ENCODE measurements at places on chromosomes 4 and X. TPM values are rescaled to one million over a fixed set of nuclear protein-coding genes. Genes with fewer than 3 reads are reported as not detected.

The PPA2 gene
- 98.5 TPM for total RNA-seq

The TMEM31 gene
- not detected for total RNA-seq

The MAGEB16 gene
- total RNA-seq, result not detected

The GAGE12H gene
- not detected for total RNA-seq

The IL9R gene
- total RNA-seq, result 1.4 TPM

The CCSER1 gene
- total RNA-seq, result 6.7 TPM
